Stimulated activated CD4-positive, alpha-beta T cell treated with anti-CD3 and anti-CD28 coated beads, Interleukin-15, amount 100 ng/mL, for 48 hours (primary cell): ENCODE measurements at places on chromosomes 7 and 10.

DNA sequence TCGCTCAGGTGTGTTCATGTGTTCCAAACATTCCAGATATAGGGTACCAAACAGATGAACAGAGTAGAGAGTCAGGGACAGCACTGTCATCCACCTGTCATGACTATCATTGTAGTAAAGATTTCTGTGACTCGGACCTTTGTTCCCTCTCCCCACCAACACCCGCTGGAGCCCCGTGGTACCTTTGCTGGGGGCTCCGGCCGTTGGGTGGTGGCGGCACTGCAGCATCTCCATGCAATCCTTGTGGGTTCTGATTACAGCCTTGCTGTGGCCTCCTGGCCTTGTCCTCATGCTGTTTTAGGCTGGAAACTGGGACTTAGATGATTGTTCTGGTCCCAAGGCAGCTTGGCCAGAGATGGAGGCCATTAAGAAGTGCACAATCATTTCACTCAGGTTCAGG lies 247.3 kb downstream of the SKAP2 start:
- no peak for DNase-seq

DNA sequence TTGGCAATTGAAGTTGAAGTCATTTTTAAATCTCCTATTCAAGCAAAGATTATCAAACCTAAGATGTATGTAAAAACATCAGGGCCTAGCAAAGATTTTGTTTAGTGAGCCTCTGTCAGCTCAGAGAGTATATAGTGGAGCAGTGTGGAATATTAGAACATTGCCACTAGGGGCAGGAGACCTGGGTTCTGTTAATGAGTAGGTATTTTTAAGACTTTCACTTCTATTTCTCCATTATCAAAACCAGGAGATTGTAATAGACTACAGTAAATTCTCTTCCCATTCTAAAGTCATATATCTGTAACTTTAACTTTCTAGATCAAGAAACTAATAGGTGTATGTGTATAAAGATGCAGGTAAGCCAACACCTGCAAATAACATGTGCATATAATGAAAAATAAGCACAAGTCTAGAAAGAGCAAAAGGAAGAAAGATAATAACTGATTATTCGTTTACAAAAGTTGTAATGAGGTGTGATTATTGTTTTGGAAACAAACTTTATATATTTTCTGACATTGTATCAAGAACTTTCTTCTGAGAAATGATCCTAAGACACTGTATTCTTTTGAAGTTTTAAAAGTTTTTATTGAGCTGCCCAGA lies 64.4 kb downstream of the KCND2 start:
- no peak for DNase-seq

DNA sequence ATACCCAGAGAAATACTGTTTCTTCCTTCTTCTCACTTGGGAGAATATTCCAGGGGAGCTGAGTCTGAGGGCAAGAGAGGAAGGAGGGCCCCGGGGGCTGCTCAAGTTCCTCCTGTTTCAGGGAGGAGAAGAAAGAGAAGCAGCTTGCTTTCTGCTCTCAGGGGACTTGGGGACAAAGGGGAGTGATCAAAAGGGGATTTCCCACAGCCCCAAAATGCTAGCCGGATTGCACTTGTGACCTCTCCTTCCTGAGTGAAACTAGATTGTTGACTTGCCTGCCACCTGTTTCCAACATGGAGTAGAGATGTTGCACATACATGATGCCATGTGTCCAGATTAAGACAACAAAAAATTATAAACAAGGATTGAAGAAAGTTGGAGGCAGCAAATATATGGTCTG lies 28.7 kb upstream of the PDCD4 start:
- DNase-seq = peak; percentile 33

DNA sequence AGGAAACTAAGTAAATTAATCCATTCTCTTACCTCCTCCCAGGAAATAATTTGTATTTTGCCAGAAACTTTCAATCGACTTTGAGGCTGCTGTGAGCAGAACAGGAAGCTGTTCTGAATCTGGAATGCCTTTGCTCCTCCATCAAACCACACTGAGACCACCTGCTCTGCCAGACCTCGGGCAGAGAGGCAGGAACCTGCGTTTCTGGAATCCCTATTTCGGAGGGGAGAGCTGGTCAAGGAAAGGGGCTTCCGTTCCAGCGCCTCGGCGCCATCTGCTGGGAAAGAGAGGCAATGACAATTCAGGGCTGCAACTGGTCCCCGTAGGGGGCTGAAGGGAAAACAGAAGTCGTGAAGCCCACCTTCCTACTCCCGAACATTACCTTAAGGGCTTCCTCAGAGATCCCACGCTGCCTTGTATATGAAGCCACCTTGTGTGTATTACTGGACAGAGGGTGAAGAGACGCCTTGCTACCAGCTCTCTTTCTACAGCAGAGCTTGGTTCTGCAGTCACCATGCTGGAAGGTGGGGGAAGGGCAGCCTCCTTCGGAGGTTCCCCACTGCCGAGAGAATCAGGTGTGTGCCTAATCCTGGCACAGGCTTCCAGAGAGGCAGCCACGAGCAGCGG lies 31.2 kb downstream of the ZNF467 start:
- peak; percentile 54 for DNase-seq

GRCh38 chr10:132402781-132403241 lies 5.8 kb downstream of the PWWP2B start:
- DNase-seq = no peak

DNA sequence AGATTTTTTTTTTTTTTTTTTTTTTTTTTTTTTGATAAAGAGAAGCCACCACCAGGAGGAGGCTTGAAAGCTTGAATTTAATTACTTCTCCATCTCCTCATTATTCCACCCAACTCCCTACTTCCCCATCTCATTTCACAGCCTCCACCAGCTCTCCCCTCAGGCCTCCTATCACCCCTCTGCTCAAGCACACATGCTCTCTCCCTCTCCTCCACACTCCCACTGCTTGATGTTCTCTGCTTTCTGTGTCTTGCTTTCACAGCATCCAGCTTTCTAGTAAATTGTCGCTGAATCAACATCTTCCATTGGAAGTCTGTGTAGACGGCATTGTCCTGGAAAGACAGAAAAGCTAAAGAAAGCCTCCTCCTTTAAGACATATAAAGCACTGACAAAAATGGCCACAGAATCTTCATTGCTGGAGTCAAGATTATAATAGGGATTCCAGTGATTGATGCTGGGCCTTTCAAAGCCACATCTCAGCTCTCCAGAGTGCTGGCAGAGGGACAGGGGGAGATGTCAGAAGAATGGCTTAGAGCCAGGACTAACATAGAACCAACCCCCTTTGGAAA lies 58.3 kb downstream of the DOCK4 start:
- no peak for DNase-seq

DNA sequence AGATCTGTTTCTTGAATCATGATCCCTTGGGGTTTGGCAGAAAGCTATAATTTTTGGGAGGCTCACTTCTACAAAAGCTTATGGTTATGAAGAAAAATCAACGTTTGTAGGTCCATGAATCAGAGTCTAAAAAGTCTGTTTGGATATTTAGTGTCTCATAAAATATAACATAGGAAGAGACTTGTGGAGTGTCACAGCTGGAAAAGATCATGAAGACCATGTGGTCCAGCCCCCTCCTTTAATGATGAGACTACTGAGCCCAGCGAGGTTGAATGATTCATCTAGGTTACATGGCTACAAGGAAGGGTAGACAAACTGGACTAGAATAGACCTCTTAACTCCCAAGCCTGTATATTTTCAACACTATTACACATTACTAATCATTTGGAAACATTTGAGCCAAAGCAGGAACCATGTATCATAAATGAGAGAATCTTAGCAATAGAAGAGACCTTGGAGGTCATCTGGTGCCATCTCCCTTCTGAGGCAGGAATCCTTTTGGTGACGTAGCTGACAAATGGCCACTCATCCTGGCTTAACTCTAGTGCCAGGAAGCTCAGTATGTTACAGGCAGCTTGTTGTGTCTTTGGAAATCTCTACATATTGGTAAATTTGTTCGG lies 152.5 kb downstream of the CREB5 start:
- no peak for DNase-seq

DNA sequence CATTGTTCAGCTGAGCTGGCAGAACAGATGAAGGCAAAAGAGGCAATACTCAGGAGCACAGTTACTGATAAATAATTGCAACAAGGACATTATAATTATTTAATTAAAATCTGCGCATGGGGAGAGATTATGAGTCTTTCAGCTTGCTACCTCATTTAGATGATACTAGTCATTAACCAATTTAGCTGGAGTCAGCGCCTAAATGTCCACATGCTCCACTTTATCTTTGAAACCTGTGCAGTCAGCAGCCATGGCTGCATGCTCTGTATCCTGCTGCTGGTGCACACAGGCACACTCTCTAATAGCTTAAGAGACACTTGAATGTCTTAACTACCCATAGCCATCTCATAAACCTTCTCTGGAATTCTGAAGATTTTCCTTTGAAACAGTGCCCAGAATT lies 196.8 kb downstream of the PPP1R3A start:
- DNase-seq = no peak

DNA sequence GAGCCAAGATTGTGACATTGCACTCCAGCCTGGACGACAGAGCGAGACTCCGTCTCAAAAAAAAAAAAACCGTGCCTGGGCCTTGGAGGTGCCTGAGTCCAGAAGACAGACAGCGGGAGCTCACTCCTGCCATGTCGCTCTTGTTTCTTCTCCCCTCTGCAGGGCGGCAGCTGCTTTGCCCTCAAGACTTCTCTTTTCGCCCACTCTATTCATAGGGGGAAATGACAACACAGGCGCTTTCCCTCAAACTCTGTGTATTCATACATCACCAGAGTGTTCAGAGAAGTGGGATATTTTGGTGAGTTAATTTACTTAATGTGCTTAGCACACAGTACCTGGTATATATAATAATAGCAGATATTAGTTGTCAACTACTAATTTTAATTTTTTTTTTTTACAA lies 44.5 kb downstream of the FOXK1 start:
- DNase-seq = no peak

GRCh38 chr10:34169677-34170076 lies 645.4 kb downstream of the PARD3 start:
- no peak for DNase-seq

DNA sequence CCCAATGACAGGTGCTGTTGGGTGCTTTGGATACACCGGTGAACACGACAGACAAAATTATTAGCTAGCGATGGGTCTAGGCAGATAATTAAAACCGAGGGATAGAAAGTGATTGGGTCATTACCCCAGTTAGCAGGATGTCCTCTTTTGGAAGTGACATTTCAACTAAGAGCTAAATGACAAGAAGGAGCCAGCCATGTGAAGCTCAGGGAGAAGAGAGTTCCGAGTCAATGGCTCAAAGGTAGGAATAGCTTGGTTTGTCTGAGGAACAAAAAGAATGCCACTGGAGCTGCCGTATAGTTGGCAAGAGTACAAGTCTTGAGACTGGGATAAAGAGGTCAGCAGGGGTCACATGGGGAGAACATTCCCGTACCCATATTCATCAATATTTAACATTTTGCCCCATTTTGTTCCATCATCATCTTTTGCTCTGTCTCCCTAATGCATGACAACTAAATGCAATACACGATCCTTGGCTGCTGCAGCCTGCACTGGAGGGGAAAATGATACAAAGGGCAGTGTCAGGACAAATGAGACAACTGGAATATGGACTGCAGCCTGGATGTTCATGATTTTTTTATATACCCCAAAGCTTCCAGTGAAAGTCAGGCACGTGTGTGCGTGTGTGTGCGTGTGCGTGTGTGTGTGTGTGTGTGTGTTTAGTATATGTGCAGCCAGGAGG lies 115.7 kb downstream of the ICA1 start:
- no peak for DNase-seq

DNA sequence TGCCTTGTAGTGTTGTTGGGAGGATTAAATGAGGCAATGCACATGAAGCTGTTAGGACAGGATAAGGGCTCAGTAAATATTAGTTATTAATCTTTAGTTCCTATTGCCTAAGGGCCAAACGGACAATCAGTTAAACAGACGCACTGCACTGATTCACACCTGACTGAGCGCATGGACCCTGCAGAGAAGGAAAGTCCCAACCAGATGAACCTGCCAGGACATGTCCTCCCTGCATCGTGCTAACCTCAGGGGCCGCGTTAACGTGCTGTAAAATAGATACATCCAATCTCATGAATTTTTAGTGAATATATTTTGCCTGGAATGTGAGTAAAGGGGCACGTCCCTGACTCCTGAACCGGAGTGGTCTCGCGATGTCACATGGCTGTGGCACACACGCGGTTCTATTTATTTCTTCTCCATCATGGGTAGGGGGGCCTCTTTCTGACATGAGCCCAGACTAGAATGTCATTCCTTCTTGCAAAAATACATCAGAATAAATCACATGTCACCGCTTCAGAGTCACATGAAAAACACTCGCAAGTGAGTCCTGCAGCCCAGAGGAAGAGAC lies 12.3 kb downstream of the ADARB2 start:
- no peak for DNase-seq

DNA sequence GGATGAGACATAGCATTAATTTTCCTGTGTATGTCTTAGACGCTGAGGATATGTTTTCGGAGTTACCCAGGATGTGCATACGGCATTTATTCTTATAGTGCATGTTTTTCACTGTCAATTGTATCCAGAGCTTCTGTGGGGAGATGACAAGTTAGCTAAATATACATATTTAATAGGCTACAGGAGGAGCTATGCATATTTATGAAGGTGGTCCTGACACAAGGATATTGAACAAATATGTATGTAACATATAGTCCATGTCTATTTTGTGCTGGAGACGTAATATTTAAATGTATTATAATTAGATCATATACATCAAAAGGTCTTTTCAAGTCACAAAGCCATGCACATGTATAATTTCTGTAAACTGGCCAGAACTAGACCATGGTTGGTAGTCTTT lies 16.0 kb downstream of the IL6 start:
- no peak for DNase-seq

DNA sequence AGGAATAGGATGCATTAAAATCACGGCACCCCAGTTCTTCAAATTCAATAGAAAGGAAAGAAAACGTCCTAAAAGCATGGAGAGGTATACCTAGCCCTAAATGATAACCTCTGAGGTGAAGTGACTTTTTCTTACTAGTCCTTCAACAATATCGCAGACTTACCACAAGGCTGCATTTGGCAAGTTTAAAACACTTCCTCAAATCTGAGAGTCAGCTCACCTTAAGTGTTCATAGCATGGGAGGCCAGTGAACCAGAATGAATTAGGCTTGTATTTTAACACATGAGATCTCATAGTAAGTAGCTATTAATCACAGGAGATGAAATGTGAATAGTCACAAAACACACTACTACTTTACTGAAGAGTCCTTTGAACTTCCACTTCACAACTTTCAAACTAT lies 124.2 kb downstream of the RNF32 start:
- DNase-seq = no peak

DNA sequence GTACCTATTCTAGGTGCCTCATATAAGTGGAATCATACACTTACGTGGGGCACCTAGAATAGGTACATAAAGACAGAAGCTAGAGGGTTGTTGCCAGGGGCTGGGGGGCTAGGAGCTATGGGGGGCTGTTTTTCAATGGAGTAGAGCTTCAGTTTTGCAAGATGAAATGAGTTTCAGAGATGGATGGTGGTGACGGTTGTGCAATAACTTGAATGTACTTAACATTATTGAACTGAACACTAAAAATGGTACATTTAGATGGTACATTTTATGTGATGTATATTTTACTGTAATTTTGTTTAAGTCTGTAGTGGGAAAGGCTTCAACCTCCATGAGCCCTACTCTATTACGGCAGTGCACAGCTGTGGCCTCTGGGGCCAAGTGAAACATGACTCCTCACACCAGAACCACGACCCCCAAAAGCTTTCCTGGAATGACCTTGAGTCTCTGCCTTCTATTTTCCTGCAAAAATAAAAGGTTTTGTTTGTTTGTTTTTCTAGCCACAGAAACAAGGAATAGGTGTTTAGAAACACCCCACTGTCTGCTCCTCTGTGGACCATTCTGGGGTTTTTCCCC lies 147.3 kb upstream of the PLXNA4 start:
- no peak for DNase-seq

- DNase-seq = no peak
Observed at GRCh38 chr10:127813290-127813689, 76.3 kb downstream of the FOXI2 start.

- no peak for DNase-seq
Observed at GRCh38 chr10:80909254-80909653, 371.6 kb downstream of the SH2D4B start.
